ENCODE measurements at places on chromosomes 6 and 20.

- DNase-seq: no peak
Observed at GRCh38 chr6:112249489-112249888, 4.9 kb downstream of the LAMA4 start.

- no peak for DNase-seq
Observed at GRCh38 chr20:62576815-62577489, 65.4 kb upstream of the SLCO4A1 start.

DNA sequence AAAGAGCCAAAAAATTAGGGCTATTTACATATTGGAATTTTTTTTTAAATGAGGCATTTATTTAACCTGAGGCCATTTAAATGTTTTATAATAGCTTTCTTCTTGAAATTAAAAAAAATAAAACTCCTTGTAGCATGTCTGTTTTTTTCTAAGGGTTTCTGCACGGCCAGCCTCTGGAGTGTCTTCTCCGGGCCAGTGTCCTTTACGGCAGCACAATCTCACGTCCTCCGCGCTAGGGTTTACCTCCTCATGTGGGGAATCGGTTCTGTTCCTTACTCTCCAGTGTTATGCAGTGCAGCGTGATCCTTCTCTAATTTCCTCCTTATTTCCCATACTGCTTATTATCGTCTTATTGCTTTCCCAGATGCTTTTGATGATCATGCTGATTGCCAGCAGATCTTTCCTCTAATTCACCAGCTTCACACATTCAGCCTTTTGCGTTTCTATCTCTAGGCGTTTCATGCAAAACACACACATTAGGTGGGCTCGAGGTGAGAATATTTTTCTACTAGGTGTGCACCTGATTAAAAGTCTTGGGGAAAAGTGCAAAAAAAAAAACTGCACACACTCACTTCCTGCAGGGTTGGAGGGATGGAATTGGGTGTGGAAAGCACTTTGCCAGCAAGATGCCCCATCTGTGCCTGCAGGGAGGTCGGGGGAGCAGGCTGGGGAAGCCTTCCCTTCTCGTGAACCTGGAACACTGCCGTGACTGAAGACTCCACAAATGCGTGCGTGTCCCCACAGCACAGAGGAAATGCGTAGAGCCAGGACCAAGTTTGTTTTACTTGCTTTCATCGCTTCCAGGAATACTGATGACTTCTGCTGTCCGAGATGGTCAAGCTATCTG is 56.1 kb downstream of the PSMG4 start:
- no peak for DNase-seq

DNA sequence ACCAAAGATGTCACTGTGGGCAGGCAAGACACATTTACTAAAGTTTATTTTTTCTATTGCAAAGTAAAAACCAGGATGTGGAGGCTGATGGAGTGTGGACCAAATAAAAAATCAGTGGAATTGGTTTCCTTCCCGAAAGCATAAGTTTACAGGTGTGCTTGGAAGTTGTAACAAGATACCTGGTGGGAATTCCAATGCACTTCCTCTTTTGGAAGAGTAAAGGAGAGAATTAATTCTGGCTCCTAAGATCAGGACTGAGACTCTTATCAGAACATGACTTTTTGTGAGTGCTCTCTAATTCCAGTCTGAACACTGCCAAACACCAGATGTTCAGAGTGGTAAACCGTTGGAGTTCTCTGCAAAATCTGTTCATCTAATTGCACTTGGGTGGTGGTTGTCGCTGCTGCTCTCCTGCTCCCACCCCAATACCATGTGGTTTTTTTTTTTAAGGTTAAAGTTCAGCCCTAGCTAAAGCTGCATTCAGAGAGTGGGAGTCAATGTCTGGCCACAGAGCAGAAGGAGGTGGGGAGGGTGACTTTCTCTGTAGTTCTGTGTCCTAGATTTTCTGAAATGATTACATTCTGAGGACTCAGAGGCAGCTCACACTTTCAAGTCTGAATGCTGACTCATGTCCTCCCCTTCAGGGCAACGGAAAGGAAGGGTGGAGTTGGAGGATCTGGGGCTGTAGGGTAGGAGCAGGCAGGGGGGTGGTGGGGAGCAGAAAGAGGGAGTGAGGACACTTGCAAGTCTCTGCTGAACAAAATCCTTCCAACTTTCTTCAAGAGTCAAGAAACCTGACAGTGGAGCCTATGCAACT is 275.8 kb upstream of the PRDM1 start:
- no peak for DNase-seq

DNA sequence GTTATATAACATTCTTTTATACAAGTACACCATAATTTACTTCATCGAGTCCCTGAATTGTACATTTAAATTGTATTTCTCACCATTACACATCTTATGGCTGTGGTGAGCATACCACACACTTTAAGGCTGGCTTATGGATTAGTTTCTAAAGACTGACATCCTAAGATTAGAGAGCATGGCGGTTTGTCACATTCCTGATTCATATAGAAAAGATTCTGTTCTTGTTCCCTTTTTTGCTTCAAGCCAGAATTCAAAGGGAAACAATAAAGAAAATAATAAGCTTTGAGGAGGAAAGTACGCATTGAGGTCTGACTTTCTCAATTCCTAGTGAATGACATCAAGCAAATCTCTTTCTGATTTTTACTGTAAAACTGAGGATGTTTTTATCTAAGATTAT is 2.5 kb downstream of the BTN1A1 start:
- no peak for DNase-seq

GRCh38 chr6:40668203-40668602 is 81.0 kb upstream of the LRFN2 start:
- DNase-seq: no peak

DNA sequence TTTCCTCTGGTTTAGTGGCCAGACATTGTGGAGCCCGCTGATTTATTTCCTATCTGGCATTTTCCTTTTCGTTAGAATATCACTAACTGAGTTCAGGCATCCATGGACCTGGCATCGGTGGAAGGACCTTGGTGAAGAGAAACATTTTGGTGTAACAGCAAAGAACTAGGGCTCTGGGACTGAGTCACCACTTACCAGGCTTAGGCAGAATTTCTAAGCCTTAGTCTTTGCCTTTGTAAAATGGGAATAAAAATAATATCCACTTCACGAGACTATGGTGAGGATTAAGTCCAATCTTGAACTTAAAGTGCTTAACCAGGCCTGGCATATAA is 42.0 kb upstream of the ENPP1 start:
- no peak for DNase-seq

GRCh38 chr20:62916703-62917476 is 9.4 kb downstream of the DIDO1 start:
- DNase-seq: no peak

DNA sequence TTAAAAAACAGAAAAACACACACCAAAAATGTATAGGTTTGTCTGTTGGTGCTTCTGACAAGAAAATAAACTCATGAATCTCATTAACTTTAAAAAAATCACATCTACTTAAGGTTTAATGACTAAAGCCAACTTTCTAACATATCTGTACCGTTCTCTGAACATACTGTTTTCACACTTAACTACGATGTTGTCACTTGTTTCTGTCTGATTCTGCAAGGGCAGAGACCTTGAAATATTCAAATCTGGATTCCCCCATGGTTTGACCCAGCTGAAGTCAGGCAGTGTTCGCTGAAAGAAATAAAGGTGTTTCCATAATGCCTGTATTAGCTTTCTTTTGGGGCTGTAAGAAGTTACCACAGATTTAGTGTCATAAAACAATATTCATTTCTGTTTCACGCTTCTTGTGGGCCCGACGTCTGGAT is 2.7 kb upstream of the ASXL1 start:
- no peak for DNase-seq

- no peak for DNase-seq
Observed at GRCh38 chr20:38134427-38135270, 30.4 kb downstream of the TGM2 start.

- DNase-seq: no peak
Observed at GRCh38 chr20:52847029-52847660, 125.0 kb upstream of the TSHZ2 start.

All from activated B cell treated with CpG ODN at 0.5 μM for 24 hours (primary cell).